ENCODE measurements at places on chromosomes 12 and 14. TPM values are rescaled to one million over a fixed set of nuclear protein-coding genes. Genes with fewer than 3 reads are reported as not detected.

Gene CPM
- polyA plus RNA-seq: 6.1 TPM

DNA sequence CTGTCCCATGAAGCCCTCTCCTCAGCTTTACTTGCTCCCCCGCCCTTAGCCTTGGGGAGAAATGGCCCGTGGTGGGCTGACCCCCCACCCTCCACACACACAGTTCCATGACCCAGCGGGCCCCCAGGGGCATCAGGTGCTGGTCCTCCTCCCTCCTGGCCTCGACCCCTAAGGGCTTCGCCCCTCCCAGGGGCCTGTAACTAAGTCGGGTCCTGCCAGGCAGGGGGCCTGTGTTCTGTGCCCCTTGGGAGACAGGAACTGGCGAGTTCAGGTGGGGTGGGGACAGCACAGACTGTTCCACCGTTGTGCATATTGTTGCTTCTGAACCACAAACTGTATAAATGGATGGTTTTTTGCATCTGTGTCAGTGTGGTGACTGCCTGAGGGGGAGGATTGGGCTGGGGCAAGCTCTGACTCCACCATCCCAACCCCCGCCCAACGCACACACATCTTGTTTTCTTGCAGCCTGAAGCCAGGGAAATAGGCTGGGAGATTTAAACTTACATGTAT is 8.8 kb downstream of the TAMALIN start:
- DNase-seq: peak; percentile 55

DNA sequence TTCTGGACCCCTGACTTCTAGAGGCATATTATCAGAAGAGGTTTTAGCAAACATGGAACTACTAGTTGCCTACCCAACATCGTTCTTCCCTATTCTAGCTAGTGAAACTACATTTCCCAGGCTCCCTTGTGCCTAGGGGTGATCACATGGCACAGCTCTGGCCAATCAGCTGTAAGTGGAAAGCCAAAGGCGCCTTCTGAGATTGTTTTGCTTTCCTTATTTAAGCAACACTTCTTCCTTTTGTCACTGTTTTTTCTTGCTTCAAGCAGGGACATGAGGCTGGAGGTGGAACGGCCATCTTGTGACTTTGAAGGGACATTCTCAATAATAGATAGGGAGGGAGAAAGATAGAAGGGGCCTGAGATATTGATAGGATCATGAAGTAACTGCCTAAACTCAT is 136.7 kb downstream of the ZNF664 start:
- DNase-seq: peak; percentile 7

DNA sequence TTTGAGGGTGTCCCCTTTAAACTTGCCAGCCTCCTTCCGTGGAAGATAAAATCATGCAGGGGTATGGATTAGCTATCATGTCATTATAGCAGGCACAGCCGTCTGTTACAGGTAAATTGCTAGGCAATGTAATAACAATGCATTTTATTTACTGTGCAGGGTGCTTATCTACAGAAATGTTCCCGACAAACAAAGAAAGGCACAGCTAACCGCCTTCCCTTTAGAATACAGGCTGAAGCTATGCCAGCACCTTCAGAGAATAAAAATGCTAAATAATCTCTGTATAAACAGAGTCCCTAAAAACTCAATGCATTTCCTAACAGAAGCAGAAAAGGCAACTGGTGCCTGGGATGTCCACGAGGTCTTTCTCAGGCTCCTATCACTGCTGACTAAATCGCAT is 239.2 kb downstream of the SPTSSA start:
- DNase-seq: no peak

- no peak for DNase-seq
These were observed 112.1 kb upstream of the FRMD6 start for GRCh38 chr14:51539571-51540037.
